Cortex of kidney (tissue), 1 donor: ENCODE measurements at places on chromosomes 16 and 17.

DNA sequence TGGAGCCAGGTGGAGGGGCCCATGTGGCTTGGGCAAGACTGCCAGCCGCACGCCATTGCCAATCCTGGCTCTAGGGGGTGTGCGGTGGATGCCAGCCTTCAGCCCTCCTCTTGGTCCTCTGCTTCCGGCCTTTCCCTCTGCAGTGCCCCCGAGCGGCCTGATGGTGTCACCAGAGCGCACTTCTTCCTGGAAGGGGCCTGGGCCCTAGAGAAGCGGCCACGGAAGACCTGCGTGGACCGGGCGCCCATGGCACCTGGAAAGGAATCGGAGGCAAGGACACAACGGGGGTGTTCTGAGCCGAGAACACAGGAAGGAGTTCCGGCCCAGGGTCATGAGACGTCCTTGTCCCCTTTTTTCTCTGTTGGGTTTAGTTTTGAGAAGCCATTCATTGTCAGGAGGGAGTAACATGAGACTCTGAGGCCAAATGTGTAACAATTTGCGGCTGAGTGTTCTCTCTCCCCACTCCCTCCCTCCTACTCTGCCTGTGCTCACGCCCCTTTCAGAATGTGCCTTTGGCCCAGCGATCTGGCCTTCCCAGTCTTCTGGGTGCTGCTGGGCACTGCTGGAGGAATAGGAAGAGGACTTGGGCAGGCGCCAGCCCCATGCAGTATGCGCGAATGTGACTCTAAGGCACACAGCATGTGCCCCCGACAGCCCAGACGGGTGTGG, 92.8 kb downstream of the IRX3 start:
- no peak for DNase-seq

DNA sequence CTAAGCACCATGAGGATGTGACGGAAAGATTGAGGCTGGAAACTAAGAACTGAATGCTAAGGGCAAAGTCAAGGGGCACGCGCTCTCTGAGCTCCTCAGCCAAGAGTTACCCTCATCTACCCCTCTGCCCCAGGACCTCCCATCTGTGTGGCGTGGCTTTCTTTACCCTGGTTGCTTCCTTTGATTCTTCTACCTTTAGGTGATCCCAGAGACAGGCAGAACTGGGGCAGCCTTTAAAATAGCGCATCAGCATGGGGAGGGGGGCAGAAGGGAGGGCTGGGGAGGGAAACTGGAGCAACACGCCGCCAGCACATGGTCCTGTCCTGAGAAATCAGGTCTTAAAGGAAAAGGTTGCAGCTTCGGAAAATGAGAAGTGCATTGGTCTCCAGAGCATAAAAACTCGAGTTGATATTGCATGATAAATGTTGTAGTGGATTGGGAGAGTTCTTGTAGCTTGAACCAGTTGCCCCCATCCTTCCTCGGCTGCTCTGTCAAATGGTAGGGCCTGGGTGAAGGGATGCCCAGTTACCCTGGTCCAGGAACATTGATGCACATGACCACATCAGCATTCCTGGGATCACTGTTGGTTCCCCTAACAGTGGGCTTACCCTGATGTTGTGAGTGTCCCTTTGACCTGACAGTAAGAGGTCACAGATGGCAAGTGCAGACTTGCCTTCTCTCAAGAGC, 29.7 kb downstream of the LDHD start:
- DNase-seq, result no peak

GRCh38 chr17:57604771-57605674, 140.1 kb downstream of the CCDC182 start:
- DNase-seq, result no peak

GRCh38 chr17:9912121-9913099, 7.3 kb upstream of the RCVRN start:
- DNase-seq, result no peak

- DNase-seq, result no peak
These were observed 17.8 kb downstream of the JPH3 start for GRCh38 chr16:87620201-87620495.

DNA sequence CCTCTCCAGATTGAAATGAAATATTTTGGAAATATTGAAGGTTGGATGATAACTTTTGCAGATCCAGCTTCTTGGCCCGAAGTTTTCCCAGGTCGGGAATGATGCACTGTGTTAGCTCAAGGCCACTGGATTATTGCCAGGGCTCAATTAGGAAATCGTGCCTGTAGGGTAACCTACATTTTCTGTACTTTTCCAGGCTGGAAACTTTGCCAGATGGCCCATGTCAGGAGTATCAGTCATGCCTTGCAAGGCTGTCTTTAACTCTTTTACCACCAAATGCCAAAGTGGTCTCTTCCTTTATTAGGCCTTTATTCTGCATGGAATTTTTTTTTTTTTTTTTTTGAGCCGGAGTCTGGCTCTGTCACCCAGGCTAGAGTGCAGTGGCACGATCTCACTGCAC, 8.9 kb upstream of the SEC14L1 start:
- DNase-seq, result no peak

DNA sequence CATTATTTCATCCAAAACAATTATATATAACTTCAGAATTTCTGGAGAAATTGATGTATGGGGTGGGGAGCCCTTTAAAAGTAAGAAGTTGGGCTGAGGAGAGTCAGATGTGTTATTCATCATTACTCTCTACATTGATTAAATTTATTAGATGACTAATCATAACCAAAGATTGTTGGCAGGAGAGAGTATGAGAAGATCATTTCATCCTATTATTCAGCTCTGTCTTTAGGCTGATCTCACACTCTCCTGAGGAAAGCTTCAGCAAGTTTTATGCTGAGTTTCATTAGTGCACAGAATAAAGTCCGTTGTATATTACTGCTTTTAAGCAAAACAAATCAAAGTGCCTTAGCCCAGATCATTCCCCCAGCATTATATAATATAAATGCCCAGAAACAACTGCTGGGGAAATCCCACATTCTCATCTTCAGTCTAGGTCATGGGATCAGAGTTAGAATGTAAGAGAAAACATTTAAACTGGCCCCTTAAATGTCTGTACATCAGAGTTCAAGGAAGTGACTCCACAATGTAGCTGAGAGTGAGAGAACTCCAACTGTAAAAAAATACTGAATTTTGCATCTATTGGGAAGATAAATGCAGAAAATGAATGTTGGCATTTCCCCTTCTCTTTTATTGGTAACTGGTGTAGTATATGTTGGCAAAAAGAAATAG, 130.1 kb upstream of the HLF start:
- DNase-seq, result no peak

GRCh38 chr16:65917466-65917865, 449.0 kb upstream of the CDH5 start:
- no peak for DNase-seq

GRCh38 chr17:78897664-78898047, 5.3 kb downstream of the CEP295NL start:
- no peak for DNase-seq
